Common myeloid progenitor, CD34-positive (primary cell): ENCODE measurements at places on chromosomes 1 and 21.

DNA sequence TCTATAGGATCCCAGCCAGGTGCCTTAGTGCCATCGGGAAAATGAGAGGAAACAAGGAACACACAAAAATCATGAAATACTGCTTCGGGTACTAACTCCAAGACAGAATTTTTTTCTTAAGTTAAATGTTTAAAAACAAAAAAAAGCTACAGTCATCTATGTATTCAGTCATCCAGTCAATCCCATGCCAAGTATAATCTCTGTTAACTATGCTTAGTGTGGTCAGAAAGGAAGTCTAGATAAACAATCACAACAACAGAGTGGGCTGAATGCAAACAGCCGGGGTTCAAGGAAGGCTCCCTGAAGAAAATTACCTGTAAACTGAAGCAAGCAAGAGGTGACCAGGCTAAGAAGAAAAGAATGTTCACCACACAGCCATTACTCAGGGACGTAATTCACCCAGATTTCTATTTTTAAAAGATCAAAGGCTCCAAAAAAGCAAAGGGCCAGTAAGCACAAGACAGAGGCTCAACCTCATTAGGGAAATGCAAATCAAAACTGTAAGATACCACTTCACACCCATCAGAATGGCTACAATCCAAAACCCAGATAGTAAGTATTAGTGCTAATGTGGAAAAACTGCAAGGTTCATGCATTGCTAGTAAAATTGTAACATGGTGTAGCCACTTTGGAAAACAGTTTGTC is 53.0 kb downstream of the RERE start:
- no peak for DNase-seq

DNA sequence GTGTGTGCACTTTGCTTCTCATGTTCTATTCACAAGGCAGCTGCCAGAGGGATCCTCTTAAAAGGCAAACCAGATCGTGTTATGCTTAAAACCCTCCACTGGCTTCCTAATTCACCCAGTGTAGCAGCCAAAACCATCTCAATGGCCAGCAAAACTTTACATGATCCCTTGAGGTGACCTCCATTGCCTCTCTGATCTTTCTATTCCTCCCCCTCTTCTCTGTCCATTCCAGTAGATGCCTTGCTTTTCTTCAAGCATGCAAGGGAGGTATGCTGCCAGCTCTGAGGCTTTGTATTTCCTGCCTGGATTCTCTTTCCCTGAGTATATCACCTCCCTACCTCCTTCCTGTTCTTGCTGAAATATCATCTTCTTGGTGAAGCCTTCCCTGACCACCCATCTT is 93.2 kb upstream of the KCNK2 start:
- no peak for DNase-seq

GRCh38 chr1:218377143-218377660 is 32.1 kb downstream of the TGFB2 start:
- peak; percentile 83 for DNase-seq

- peak; percentile 89 for DNase-seq
Observed at GRCh38 chr1:210332719-210333398, 4.2 kb downstream of the HHAT start.

DNA sequence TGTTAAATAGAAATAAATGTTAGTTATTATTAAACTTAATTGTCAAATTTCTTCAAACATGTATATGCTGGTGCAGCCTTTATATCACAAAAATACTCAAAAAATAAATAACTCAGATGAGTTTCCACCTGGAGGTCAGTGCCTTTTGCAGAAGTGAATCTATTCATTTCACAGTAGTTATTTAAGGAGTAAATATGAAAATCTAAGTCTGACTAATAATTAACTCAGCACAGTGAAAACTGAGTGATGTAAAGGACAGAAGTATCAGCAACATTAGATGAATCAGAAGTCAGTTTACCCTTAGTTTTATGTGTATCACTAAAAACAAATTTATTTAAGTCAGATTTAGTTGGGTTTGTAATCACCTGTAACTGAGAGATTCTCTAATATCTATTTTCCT is 2135.4 kb downstream of the MRPL39 start:
- DNase-seq: no peak

DNA sequence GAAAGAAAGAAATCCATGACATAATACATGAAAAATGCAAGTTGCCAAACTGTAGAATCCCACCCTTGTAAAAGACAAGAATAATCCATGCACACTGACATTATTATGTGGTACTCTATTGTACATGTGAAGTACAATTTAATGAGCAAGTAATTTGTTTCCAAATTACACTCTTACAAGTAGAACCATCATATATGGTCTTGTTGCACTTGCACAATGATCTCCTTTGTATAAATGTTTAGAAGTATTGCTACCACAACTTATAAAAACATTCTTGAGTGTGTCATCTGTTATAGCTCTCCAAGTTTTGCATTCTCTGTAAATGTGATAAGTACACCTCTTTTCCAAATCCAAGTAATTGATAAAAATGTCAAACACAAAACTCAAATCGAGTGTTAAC is 29.1 kb upstream of the ZNF281 start:
- no peak for DNase-seq

- peak; percentile 69 for DNase-seq
Observed at GRCh38 chr1:27157194-27157593, 2.3 kb upstream of the SLC9A1 start.

DNA sequence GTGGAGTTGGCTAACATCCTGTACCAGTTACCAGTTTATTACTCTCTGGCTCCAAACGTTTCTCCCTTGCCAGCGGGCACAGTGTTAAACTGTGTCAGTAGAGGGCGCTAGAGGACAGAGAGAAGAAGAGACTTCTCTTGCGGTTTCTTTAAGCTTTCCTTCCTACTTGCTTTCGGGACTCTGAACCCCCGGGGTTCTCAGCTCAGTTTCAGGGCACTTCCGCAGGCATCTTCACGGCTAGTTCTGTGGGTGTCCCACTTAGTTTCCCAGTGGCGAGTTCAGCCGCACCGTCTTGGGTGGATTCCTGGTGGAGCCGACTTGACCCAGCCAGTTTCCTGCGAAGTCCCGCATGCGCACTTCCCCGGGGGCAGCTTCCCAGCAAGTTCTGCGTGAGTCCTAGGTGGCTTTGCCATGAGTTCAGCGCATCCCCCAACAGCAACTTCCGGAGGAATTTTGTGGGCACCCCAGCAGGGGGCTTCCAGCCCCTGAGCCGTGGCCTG is 37.9 kb upstream of the BTG2 start:
- DNase-seq: peak; percentile 92

DNA sequence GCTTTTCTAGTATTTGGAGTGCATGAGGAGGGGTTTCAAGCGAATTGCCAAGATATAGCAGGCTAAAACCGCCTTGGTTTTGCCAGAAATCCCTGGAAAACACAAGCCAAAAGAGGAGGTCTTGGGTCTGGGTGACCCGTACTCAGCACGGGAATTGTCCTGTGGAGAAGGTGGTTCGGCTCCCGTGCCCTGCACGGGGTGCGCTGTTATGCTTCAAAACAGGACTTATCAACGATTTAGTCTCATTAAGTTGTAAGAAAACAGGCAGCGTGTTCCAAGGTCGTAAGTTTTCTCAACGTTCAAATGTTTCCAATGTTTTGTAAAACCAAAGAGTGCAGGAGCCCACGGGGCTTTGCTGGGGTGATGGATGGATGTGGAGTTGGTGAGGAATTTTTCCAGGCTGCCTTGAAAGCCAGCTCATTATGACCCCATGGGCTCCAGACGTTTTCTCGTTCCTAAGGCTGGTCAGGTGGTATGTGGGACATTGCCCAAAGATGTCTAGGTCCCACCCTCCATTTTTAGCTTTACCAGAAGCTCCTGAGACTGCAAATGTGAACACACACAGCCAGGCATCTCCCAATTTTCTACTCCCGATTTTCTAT is 75.4 kb upstream of the CLDN14 start:
- no peak for DNase-seq

- DNase-seq: peak; percentile 57
Observed at GRCh38 chr1:210726621-210727020, 397.9 kb downstream of the HHAT start.

DNA sequence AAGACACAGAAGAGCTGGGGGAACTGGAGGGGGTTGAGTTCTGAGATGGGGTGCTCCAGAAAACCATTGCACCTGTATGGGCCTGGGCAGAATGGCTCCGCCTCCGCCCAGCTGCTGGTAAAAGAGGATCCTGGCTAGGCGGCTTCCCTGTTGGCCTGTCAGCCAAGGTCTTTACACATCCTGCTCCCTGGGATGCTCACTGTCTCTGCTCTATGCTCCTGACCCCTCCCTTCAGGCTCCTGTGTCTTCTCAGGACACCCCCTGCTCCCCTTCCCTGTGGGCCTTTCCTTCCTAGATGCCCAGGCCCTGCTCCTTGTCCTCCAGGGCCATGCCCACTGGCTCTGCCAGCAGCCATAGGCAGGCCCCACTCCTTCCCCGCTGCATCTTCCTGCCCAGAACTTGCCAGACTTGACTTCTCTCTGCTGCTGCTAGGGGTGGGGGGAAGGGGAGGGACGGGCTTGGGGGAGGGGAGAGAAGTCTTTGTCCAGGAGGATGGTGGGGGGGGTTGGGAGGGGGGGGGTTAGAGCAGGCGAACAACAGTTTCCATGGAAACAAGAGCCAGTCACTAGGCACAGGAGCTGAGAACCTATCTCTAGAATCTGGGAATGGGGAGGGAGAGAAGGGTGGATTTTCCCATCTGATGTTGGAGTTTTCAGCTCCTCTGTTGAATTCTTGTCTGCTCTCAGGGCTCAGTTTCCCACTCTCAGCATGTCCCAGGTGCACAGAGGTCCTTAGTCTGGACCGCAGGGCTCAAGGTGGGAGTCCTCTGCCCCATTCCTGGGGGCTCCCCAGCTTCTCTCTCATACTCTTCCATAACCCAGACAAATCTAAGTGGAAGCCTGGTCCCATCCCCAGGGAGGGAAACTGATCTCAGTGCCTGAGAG is 10.6 kb downstream of the CELSR2 start:
- DNase-seq: no peak

- DNase-seq: no peak
Observed at GRCh38 chr1:223077247-223077833, 65.7 kb downstream of the TLR5 start.

DNA sequence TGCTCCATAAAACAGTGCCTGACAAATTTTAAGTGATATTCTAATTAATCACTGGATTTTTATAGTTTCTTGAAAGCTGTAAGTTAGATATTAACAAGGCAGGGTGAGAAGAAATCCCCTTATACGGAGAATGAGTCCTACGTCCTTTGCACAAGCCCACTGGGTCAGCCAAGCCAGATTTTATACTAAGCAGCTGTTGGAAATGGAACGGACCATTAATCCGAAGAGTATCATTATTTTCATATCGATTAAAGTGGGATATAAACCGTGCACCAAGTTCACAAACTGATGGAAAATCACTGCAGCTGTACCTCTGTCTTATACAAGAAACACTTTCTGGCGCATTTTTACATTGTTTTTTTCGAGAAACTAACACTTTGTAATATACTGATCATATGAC is 35.2 kb downstream of the SPAG17 start:
- no peak for DNase-seq

- DNase-seq: no peak
Observed at GRCh38 chr21:33443194-33443593, 36.6 kb downstream of the TMEM50B start.

GRCh38 chr1:97013136-97013535 is 291.6 kb downstream of the PTBP2 start:
- DNase-seq: no peak

- DNase-seq: no peak
Observed at GRCh38 chr1:23727362-23727811, 15.9 kb upstream of the ELOA start.

- no peak for DNase-seq
Observed at GRCh38 chr1:86714159-86714558, 9.8 kb downstream of the SH3GLB1 start.

DNA sequence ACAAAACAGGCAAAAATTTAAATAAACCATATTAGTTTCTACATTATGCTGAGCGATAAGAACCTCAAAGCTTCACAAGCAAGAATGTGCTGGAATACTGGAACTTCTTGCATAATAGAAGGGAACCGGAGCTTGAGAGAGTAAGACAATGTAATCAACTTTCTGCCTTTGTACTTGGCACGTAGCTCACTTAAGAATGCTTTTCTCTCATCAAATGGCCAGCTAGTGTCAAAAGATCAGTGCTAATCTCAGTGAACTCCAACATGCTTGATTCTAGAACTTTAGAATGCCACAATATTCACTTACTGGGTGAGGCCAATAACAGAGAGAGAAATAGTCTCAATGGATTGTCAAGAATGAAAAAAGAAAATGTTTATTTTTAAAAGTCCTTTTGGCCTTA is 486.1 kb upstream of the LRRC7 start:
- no peak for DNase-seq

- DNase-seq: no peak
Observed at GRCh38 chr1:72930528-72930927, 648.2 kb upstream of the NEGR1 start.

- peak; percentile 94 for DNase-seq
Observed at GRCh38 chr1:161068306-161069234, 1.1 kb downstream of the ARHGAP30 start.

DNA sequence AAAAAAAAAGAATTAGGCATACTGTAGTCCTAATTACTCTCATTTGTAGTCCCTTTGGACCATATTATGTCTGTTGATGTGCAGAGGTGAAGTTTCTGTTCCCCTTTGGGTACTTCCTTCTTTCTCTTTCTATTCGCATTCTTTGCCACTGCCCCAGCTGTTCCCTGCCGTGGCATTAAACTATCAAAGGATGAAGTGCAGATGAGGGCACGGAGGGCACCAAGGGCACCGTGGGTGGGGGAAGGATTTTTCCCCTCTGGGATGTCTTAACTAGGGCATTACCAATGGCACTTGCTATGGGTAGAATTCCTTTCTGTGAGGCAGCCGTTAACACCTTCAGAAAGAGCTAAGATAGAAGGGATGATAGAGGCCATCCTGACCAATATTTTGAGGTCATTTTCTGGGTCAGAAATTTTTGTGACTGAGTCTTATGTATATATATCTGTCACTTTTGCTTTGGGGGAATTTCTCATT is 4.9 kb upstream of the MAPKAPK2 start:
- peak; percentile 74 for DNase-seq

- DNase-seq: no peak
Observed at GRCh38 chr1:162111572-162111971, 42.1 kb downstream of the NOS1AP start.

DNA sequence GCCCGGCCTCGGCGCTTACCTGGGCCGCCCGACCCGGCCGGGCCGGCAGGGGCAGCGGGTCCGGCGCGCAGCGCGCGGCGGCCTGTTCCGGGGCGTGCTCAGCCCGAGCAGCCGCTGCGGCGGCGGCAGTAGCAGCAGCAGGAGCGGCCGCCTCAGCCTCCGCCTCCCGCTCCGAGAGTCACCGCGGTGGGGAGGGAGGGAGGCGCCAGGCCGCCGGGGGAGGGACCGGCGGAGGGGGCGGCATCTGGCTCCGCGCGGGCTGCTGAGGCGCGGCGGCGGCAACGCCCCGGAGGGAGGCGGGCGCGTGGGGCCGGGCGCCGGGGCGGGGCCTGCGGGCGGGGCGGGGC is at the start of gene CTNNBIP1:
CTNNBIP1 (minus strand) TSS at position 194 of the 347 bp plus-strand sequence. CDS start 38,205 bp downstream, outside the sequence.
- no peak for DNase-seq

- no peak for DNase-seq
Observed at GRCh38 chr1:50139339-50140181, 30.8 kb downstream of the ELAVL4 start.

GRCh38 chr1:183051546-183051945 is 28.3 kb downstream of the LAMC1 start:
- no peak for DNase-seq

DNA sequence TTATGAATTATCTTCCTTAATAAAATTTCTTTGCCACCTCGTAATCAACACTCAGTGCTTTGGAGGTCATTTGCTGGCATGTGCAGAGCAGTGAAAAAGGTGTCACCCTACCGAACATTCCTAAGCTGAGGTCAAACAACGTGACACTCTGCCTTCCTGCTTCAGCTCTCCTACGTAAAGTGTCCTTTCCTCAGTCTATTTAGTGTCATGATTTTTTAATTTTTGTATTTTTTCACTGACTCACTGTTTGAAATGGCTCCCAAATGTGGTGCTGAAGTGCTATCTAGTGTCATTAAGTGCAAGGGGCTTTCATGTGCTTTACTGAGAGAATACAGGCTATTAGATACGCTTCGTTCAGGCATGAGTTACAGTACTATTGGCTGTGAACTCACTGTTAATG is 37.0 kb upstream of the ITPKB start:
- no peak for DNase-seq
